Activated CD4-positive, alpha-beta T cell treated with anti-CD3 and anti-CD28 coated beads, Interleukin-2, amount 50 U/mL, for 48 hours (primary cell): ENCODE measurements at places on chromosomes 2 and 18.

GRCh38 chr18:58758606-58759005 lies 87.3 kb downstream of the MALT1 start:
- DNase-seq: no peak

DNA sequence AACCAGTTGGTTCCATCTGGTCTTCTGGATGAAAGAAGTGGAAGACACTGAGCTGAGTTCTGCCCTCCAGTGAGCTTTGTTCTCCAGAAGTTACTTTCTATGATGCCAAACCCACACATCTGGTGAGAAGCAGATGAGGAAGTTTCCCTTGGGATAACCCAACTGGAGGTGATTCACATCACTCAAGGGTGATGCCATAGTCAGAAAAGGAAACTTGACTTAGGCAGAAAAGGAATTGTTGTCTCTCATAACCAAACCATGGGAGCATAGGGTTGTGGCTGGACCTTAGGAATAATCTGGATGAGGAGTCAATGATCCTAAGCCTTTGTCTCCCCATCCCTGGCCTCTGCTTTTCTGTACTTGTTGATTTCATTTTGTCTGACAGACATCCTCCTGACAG lies 43.7 kb downstream of the CDC42EP3 start:
- no peak for DNase-seq

DNA sequence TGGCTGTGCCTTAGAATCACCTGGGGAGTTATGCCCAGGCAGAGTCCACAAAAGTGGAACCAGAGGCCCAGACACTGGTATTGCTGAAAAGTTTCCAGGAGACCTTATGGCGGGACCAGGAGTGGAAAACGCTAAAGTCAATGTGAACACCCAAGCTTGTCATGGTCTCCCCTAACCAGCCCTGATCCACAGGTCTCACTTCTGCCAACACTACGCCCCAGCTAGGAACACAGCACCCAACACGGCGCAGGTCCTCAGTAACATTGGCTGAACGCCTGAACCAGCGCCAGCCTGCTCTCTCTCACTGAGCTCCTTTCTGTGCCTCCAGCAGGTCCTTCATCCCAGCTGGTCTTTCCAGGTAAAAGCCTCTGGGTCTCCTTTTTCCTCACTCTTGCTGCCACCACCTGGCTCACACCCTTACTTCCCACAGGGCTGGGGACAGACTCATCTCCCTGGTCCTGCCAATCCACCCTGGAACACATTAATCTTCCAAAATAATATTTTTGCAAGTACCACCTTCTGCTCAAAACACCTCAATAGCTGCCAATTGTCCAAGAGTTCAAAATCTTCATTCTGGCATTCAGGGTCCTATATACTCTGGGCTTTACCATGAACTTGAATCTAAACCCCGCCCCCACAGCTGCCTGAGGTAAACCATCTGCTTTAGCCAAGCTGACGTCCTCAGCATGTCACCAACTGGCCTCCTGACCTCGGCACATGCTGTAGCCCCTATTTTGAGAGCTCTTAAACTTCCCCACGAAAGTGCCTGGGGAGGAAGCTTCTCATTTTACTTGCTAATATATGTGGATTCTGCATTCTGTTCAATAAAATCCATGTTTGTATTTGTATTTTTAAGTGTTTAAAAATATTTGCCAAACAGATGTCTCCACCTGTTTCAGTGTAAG lies 34.6 kb downstream of the ADCY3 start:
- no peak for DNase-seq

- DNase-seq: no peak
These were observed 557.6 kb downstream of the CBLN2 start for GRCh38 chr18:71986351-71987050.

- DNase-seq: no peak
These were observed 6.2 kb upstream of the ARMC9 start for GRCh38 chr2:231191896-231192872.

DNA sequence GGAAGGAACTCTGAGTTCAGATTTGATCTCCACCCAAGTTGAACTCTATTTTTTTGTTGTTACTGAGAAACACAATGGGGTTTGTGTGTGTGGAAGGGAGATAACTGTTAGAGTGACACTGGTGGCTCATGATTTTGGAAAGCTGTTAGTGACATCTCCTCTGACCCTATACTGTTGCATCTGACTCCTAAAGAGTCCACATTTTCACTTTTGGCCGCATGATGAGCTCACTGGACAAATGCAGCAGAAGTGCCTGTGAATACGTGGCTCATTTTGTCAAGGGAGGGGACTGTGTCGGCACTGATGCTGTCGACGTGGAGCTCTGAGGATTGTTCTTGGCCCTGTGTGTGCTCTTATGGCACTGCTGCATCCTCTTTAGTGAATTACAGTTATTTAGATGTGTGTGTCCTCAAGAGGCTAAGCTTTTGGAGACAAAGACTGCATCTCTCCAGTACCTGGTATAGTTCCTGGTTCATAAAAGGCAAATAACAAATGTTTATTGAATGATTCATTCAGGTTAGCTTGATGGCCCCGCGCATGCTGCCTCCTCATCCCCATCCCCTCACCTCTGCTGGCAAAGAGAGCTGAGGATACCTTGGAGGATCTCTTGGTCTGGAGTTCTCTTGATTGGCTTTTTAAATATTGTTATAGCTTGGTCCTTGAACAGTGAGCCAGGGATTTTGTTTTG lies 135.4 kb downstream of the PHLPP1 start:
- no peak for DNase-seq

DNA sequence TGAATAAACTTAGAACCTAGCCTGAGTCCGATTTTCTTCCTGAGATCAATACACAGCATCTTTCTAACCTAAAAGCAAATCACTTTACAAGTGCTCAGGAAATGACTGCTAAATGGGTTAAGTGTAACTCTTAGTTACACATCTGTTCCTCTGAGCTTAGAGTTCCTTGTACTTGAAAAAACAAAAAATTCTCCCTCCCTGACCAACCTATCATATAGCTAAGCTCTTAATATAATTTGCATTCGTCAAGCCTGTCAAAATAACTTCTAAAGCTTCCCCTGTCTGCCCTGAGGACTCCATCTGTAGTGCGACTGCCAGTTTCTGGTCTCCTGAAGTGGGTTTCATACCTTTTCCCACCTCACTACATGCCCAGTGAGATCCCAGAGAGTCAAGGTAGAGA lies 190.4 kb downstream of the NCK2 start:
- DNase-seq: no peak

DNA sequence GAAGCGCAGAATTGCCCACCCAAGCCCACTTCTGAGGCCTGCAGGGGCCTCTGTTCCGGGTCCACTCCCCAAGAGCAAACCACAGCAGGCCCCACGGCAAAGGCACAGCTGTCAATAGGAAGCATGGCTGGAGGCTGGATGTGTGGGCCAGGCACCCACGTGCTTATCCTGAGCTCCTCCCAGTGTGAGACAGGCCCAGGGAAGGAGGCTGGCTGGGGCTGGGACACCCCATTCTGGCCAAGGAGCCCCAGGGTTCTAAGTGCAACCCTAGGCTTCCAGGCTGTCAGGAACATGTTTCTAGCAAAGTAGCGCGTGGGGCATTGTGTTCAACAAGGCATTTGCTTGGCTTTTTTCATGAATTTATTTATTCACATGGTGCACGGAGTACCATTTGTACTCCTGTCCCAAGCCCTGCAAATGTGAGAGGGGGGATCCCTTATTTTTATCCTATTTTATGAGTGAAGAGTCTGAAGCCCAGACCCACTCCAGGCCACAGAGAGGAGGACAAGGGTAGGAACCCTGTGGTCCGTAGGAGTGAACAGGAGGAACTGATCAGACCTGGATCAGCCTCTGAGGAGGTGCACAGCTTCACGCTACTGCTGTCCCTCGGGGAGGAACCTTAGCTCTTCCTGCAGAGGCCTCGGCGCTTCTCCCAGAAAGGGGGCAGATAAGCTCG lies 6.1 kb upstream of the RAB17 start:
- DNase-seq: no peak

GRCh38 chr18:51164761-51165281 lies 32.7 kb downstream of the MEX3C start:
- DNase-seq: no peak

- no peak for DNase-seq
These were observed 142.1 kb downstream of the PHLPP1 start for GRCh38 chr18:62857263-62857976.

DNA sequence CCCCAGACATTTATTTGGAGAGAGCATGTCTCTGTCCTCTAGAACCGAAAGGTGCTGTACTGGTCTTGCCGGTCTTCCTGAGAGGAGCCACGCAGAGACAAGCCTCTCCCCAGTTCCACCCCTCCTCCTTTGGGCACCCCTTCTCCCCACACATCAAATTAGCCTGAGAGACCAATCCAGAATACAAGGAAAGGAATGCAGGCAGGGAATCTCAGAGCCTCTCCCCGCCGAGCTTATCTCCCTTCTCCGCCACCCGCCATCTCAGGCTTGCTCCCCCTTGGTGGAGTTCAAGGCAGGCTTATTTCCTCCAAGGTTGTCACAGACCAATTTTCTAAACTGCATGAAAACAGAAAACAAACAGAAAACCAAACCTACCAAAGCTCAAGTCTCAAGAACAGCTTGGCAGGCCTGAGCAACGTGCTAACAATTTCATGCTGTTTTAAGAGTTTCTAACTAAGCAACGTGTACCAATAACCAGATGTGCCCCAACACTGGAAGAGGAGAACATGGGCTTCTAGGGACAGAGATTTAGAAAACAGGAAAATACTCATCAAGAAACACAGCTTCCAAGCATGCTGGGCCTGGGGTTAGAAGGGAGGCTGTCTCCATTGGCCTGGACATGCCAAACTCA lies 124.5 kb upstream of the PKDCC start:
- DNase-seq: no peak

- no peak for DNase-seq
These were observed 30.0 kb downstream of the NGEF start for GRCh38 chr2:232982926-232983668.

GRCh38 chr2:122338000-122338399 lies 582.5 kb downstream of the TSN start:
- DNase-seq: no peak

GRCh38 chr2:72605836-72606442 lies 219.9 kb downstream of the EXOC6B start:
- DNase-seq: no peak

DNA sequence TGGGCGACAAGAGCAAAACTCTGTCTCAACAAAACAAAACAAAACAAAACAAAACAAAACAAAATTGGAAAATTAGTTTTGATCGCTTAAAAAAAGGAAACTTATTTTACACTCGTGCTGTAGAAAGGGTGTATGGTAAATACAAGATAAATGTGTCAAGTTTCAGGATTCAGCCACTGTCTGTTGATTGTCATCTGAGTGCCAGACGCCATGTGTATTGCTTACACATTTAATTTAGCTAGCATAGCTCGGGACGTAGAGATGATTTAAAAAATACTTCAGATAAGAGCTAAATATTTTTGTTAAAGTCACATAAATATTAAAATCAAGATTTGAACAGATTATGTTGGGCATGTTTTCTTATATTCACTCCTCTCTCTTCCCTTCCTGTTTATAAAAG lies 568.1 kb upstream of the ZNF804A start:
- DNase-seq: no peak

GRCh38 chr2:64825831-64826491 lies 163.2 kb upstream of the SLC1A4 start:
- no peak for DNase-seq

GRCh38 chr2:60882971-60883753 lies 1.8 kb downstream of the REL start:
- DNase-seq: peak; percentile 31

GRCh38 chr2:84301717-84302116 lies 157.4 kb downstream of the SUCLG1 start:
- no peak for DNase-seq

DNA sequence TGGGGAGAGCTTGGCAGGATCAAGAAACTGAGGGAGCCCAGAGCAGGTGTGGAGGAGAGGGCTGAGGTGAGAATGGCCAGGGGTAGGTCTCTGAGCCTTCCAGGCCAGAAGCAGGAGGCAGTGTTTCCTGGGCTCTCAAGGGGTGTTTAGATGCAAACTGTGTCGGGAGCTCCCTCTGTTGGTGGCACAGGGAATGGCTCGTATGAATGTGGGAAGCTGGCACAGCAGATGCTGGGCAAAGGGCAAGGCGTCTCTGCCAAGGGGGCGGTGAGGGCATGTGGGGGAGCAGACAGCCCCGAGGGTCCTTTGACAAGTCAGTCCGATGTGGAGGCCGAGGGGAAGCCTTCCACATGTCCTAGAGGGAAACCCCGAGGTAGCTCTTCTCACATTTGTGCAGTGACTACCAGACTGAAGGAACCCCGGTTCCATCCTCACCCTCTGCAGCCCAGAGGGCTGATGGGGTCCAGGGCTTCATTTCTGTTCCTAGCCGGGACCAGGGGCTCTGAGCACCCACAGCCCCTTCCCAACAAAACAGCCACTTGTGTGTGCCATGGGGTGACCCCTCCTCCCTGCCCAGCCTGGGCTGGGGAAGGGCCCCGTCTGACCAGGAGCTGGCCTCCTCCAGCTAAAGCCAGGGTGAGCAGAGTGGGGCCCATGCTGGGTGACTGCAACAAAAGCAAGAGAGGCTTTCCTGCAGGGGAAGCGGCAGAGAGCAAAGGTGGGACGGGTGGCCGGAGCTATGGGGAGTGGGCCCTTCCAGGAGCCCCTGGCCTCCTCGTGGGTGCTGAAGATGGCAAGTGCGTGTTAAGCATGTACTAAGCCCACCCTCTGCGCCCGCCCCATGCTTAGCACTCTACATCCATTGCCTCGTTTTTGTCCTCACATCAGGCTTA lies 103.4 kb downstream of the SEPTIN10 start:
- DNase-seq: peak; percentile 86

GRCh38 chr2:215110918-215111317 lies 27.5 kb downstream of the ABCA12 start:
- no peak for DNase-seq

- DNase-seq: no peak
These were observed 76.4 kb downstream of the C2orf74 start for GRCh38 chr2:61238219-61239012.

GRCh38 chr2:127769587-127769986 lies 41.4 kb downstream of the WDR33 start:
- no peak for DNase-seq

- peak; percentile 39 for DNase-seq
These were observed 207.5 kb downstream of the SPP2 start for GRCh38 chr2:234257859-234258561.

DNA sequence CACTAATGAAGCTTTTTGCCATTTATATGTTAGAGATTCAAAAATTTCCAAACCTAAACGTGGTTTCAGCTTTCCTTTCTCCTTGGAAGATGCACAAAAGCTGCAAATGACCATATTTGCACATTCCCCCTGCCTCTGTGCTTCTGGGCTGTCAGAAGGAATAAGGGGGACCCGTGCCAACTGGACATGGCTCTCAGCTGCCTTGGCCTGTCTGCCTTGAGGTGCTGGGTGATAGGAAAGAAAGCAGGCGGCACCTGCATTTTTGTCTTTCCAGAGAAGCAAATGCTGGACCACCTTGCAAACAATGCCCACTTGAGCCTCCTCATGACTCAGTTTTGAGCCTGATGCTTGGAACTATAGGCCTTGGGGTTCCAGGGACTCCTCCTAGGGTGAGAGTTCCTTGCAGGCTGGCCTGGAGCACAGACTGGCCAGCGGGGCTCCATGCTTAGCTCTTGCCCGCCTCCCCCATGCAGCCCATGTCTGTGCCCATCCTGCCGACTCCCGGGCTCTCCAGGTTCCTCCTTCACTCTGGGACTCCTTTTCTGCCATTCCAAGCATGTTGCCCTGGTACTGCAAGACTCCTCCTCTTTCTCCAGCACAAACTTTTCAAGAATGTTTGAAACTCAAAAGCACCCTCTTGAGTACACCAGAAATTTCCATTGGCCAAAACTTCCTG lies 109.0 kb upstream of the EPAS1 start:
- DNase-seq: no peak
